ENCODE measurements at places on chromosomes 13 and 19.

GRCh38 chr19:46492841-46493235 lies 2.8 kb downstream of the PNMA8B start:
- no peak for DNase-seq

GRCh38 chr19:15330801-15331418 lies 1.4 kb downstream of the BRD4 start:
- DNase-seq: no peak

GRCh38 chr19:42140125-42140754 lies 8.0 kb upstream of the POU2F2 start:
- DNase-seq: peak; percentile 31

GRCh38 chr13:21676611-21677021 lies 5.7 kb downstream of the FGF9 start:
- no peak for DNase-seq

- DNase-seq: no peak
Observed at GRCh38 chr13:68428292-68428691, 1198.2 kb upstream of the PCDH9 start.

Data from C1 segment of cervical spinal cord (tissue), 14 donors.